ENCODE measurements at places on chromosomes 4 and X. TPM values are rescaled to one million over a fixed set of nuclear protein-coding genes. Genes with fewer than 3 reads are reported as not detected.

DNA sequence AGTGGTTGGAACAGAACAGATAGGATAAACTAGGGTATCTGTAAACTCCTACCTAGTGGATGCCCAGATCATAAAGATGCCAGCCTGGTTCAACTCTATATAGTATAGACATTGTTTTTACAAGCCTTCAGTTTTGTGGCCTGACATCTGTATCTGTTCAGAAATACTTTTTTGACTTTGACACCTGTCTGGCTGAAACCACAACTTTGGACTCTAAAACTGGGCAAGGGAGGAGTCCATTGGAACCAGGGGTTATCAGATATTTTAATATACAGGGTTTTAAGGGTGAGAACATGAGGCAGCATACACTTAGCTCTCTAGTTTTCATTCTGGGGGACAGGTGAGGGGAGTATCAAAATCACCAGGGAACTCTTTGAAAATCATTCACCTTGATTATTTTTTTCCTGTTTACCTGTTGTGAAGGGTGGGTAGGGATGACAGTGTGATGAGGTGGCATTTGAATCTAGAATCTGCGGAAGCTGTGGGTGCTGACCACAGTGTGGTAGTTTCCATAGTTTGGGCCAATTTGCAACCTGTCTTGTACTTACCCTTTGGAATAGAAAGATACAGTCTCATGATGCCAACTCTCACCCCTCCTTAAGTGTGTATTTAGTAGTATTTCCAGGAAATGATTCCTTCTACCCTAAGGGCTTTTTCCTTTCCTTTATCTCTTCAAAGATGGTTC, 20.6 kb downstream of the GAB1 start:
- DNase-seq, result peak; percentile 87

DNA sequence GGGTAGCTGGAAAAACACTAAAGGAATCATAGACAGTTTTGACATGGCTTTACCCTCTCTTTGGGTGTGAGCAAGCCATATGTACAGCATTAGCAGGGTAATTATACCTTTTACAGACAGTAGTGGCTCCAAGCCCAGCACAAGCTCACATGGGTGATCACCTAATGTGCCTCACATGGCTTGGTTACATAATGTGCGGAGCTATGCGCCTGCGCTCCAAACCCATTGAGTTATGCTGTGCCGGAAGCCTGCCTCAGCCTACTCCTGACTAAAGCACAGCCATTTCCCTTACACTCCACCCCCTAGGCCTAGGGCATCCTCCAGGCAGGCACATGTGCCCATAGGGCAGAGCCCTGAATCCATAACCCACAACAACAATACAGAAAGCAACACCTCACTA, 6.5 kb upstream of the TSPAN5 start:
- no peak for DNase-seq

DNA sequence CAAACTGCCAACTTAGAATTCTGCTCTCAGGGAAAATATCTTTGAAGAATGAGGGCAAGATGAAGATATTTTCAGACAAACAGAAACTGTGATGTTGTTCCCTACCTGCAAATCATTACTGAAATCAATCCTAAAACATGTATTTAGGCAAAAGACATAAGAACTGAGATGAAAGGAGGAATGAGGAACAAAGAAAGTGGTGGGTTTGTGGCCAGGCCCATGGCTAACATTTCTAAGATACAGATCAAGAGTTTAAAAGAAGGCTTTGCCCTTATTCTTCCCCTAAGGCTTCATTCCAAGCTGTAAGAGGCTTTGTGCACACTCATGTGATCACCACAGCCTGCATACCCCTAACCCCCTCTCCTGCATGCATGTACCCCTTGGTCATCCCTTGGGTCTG, 46.5 kb downstream of the ADGRG2 start:
- no peak for DNase-seq

DNA sequence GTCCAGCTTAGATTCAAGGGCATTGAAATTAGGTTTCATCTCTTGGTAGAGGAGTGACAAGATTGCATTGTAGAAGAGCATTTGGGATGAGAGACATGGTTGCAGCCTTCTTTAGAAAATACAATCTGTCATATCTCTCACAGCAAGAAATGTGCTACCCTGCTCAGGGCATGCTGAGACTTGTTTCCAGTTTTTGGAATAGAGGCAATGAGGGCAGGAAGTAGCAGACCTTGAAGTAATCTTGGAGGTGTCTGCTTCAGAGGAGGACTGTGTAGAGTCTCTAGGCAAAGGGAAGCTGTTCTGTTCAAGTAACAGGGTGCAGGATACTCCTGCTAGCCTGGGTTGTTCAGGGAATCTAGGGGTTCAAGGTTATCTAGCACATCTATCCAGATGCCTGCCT, 116.1 kb upstream of the ZNF827 start:
- peak; percentile 46 for DNase-seq

Gene FGFR3
- 3.8 TPM for polyA plus RNA-seq

All from mammary epithelial cell (primary cell).